ENCODE measurements at places on chromosomes 2 and 18.

DNA sequence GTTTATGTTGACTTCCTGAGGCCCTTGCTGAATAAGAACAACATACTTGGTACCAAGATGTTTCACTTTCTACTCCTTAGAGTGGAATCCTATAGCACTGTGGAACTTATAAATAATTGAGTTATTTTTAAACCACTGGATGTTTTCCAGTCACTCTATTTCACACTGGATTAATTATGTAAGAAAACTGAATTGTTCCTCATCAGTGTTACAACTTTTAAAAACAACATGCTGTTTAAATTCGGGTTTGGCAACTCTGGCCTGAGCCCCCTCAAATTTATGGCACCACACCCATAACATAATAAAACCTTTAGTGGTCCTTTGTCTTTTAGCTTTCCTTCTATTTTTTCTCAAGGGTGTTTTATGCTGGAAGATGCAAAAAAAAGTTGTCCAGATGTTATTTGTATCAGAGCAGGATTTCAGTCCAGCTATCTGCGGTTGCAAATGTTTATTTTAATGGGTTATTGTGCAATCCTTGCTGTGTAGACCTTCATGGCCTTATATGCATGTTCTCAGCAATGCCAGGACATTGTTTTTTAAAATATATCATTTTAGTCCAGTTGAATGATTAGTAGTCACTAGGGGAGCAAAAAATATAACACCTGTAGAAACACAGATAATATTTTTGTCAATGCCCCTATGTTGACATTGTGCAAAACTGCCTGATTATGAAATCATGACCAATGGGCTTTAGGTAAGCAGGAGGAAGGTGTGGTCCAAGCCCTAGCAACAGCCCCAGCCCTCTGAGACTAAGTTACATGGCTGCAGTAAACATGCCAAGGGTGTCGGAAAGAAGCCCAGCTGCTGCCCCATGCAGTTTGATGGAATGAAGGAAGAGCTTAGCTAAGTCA, 638.0 kb upstream of the ZEB2 start:
- H3K27ac ChIP-seq: no peak overlapping the region
- DNase-seq: no peak
- H3K27me3 ChIP-seq: no peaks in the 10 kb centered on the region
- H3K4me3 ChIP-seq: no peak overlapping the region
- no peaks in the 10 kb centered on the region for H3K36me3 ChIP-seq

DNA sequence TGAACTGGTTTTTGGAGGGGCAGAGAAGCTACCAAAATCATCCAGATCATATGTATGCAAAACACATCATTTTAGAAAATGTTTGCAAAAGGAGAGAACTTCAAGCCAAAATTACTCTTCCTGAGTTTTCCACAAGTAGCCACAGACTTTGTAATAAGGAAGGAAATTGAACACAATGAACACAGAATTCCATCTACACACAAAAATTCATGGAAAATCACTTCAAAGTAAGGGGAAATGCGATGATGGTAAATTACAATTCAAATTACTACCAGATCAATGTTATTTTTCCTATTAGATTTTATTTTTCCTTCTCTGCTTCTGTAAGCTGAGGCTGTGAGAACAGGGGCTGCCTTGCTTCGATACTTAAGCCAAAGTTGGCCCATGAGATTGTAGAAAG, 172.1 kb upstream of the ARL4C start:
- H3K4me3 ChIP-seq: no peak overlapping the region
- peaks cover 27% of the 10 kb centered on the region for H3K36me3 ChIP-seq

- H3K4me1 ChIP-seq: peaks cover 12% of the 10 kb centered on the region
- H3K27me3 ChIP-seq: no peaks in the 10 kb centered on the region
- peak overlapping the region; percentile 1 for H3K27ac ChIP-seq
- H3K4me3 ChIP-seq: no peak overlapping the region
- no peaks in the 10 kb centered on the region for H3K36me3 ChIP-seq
Measured at GRCh38 chr2:12847694-12848575, 131.2 kb downstream of the TRIB2 start.

DNA sequence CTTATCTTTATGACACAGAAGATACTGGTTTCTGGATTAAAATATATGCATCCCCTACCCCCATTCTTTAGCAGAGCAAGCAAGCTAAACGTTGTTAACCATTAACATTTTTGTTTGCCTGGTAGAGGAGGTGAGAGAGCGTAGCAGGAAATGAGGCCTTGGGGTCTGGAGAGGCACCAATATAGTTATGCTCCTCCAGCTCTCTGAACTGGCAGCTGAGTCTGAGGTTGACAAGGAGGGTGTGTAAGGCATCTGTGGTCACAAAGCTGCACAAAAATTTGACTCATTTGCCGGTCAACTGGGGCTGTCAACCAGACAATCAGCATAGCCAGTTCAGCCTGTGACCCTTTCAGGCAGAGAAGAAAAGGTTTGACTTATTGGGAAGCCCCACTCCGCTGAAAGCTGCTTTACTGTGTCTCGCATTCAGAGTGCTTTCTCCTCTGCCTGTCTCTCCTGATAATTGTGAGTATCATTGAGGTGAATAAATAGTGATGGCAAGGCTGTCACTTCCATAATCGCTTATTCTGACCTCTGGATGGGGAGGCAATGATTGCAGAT, 647.5 kb upstream of the SETBP1 start:
- H3K27ac ChIP-seq: no peak overlapping the region
- no peaks in the 10 kb centered on the region for H3K4me1 ChIP-seq
- no peaks in the 10 kb centered on the region for H3K27me3 ChIP-seq
- H3K4me3 ChIP-seq: no peak overlapping the region
- H3K36me3 ChIP-seq: peaks cover 5% of the 10 kb centered on the region
- DNase-seq: no peak

DNA sequence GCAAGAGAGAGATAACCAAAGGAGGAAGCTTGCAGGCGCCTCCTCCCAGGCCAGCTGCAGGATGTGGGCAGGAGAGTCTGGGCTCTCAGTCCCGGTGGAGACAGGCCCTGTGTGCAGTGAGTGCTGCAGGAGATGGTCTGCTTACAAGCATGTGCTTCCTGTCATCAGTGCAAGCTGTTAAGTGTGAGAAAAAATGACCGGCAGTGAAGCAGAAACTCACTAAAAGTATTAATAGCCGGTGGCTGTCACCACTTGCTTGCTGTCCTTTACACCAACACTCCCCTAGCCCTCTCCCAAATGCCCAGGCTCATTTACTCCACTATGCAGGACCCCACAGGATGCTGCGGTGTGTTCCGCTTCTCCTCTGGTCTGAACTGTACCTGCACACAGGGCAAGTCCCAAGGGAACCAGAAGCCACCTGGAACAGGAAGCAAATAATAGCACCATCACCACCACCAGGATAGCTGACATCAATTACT, 435.6 kb upstream of the HS6ST1 start:
- no peak for DNase-seq
- H3K4me1 ChIP-seq: peaks cover 29% of the 10 kb centered on the region
- H3K27me3 ChIP-seq: peaks cover 4% of the 10 kb centered on the region
- no peak overlapping the region for H3K4me3 ChIP-seq

- H3K36me3 ChIP-seq: no peaks in the 10 kb centered on the region
- H3K4me3 ChIP-seq: no peak overlapping the region
- no peak for DNase-seq
- H3K27me3 ChIP-seq: no peaks in the 10 kb centered on the region
- H3K4me1 ChIP-seq: no peaks in the 10 kb centered on the region
Measured at GRCh38 chr2:178297091-178297411, 102.7 kb downstream of the OSBPL6 start.
